ENCODE measurements at places on chromosomes 1 and 21.

GRCh38 chr1:46408356-46409062, 14.4 kb downstream of the FAAH start:
- no peak for DNase-seq

DNA sequence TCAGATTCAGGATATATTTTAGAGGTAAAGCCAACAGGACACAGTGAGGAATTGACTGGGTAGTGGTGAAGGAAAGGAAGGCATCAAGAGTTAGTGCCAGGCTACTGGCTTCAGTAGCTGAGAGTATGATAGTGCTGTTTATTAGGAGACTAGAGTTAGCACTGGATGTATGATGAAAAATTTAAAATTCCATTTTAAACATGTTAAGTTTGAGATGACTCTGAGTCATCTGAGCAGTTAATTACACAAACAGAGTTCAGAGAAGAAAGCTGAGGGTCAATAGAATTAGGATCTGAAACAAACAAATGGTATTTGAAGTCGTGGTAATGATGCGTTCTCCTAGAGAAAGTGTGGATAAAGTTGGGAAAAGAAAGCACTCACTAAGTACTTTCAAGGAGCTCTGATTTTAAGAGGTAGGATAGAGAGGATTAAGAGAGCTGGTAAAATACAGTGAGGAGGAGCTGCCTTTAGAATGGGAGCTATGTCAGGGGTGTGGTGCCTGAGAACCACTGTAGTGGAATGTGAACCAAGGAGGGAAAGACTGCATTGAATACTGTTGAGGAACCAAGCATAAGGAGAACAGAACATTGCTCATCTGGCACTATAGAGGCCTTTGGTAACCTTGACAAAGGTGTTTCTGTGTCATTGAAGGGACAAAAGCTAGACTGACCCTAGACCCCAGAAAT, 21.7 kb upstream of the SHCBP1L start:
- no peak for DNase-seq

- no peak for DNase-seq
Measured at GRCh38 chr1:183090391-183091006, 67.3 kb downstream of the LAMC1 start.

GRCh38 chr1:41021526-41022308, at the start of gene SLFNL1:
Gene SLFNL1 (minus strand): TSS chr1:41021725. CDS start chr1:41020660, 1,065 bp downstream.
- DNase-seq = no peak

DNA sequence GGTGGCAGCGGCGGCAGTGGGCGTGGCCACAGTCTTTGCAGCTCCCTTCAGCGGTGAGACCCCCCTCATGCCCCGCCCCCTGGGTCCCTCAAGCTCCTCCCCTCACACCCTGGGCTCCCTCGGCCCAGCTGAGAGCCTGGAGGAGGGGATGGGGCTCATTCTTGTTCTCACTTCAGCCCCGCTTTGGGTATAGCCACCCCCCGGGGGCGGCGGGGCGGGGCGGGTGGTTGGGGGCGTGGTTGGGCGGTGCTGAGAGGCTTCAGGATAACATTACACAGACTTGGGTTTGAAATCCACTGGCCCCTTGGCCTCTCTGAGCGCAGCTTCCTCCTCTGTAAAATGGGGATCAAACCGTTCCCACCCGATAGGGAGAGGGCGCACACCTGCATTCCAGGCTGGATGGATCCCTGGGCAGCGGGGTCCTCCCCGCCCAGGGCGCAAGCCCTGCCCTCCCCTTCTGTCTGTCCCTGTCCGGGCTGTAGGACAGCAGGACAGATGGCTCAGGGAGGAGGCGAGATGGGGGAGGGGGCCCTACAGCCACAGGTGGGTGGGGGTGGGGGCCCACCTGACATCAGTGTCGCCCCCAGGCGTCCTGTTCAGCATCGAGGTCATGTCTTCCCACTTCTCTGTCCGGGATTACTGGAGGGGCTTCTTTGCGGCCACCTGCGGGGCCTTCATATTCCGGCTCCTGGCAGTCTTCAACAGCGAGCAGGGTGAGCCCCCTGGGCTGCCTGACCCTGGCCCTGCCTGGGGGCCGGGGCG, 5.1 kb downstream of the CLCNKA start:
- no peak for DNase-seq

DNA sequence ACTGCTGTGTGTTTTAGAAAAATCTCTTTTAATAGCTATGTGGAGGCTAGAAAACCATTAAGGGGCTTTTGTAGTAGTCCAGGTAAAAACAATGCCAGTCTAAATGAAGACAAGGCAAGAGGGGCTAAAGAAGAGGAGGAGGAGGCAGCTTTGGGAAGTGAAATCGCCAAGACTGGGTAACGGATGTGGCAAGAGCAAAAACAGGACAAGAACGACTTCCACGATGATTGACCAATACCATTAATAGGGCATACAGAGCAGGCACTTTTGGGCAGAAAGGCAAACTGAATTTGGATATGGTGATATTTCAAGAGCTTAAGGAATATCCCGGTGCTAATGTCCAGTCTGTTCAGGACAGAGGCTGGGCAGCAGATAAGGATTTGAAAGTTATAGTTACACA, 22.0 kb downstream of the COA6 start:
- no peak for DNase-seq

GRCh38 chr1:223843934-223844786, 1.6 kb downstream of the TP53BP2 start:
- DNase-seq = peak; percentile 58

DNA sequence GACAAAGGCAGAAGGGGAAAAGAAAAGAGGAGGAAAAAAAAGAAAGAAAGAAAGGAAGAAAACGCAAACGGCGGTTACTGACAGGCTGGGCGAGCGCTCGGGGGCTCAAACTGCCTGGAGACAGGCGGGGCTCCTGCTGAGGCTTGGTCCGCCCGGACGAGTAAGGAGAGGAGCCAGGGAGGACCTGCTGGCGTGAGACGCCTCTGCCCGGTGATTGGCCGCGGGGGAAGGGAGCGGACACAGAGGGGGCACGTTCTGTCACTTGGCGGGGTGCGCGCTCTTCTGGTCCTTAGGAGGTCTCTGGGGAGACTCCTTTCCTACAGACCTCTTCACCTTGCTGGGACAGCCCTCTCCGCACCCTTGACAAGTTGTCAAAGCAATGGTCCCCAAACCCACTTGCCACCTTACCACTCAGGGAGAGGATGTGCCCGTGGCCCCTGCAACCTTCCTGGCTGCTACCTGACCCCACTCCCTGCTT, 791 bp upstream of the PIK3R3 start:
- DNase-seq = no peak

- DNase-seq = no peak
Measured at GRCh38 chr1:167924543-167925231, 10.8 kb upstream of the ADCY10 start.

- no peak for DNase-seq
Measured at GRCh38 chr1:155196103-155196892, 11.4 kb downstream of the THBS3 start.

DNA sequence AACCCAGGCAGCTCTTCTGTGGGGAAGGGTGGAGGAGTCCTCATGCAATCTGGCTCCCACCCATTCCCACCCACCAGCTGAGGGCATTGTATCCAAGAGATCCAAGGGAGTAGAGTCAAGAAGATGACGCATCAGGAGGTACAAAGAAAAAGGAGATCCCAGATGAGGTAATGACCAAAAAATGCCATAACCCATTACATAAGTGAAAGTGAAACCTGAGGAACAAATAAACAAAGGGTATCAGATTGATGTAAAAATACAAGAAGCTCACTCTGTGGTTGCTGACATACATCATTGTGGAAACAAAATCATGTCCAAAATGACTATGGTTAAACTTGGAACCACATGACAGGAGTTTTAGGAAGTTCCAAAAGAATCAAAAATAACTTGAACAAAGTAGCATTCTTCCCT, 42.5 kb downstream of the CCN1 start:
- peak; percentile 94 for DNase-seq

DNA sequence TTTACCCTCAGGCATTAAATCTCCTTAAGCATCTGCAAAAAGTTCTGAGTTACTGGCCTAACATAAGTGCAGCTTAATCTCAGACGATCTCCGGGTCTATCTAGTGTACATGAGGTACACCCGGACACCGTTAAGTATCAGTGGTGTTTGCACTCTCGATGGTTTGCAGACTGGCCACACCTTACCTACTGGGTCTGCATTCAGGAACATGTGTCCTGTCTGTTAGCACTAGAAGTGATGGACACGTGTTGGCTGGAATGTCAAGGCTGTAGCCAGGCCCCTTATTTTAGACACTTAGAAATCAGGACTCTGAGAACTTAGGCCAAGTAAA, 783 bp upstream of the AGL start:
- DNase-seq = no peak

Data from kidney tubule cell (primary cell).